NCI-H446 (cell line): ENCODE measurements at places on chromosomes 13 and 19.

DNA sequence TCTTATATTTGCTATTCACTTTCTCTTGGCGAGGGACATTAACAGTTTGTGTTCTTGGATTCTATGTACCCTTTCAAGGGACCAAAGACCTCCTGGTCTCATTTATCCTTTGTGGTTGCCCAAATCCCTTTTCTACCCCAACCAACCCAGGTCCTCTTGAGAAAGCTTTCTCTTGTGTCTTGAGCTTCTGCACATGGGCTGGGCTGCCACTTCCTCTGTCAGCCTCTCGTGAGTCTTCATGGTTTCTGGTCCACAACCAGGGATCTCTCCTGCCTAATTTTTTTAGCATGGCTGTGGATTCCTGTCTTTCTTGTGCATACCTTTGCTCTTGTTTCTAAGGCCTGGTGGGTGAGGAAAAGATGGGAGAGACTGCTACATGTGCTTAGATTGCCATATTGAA lies 14.9 kb downstream of the TIMM13 start:
- no peak for DNase-seq

DNA sequence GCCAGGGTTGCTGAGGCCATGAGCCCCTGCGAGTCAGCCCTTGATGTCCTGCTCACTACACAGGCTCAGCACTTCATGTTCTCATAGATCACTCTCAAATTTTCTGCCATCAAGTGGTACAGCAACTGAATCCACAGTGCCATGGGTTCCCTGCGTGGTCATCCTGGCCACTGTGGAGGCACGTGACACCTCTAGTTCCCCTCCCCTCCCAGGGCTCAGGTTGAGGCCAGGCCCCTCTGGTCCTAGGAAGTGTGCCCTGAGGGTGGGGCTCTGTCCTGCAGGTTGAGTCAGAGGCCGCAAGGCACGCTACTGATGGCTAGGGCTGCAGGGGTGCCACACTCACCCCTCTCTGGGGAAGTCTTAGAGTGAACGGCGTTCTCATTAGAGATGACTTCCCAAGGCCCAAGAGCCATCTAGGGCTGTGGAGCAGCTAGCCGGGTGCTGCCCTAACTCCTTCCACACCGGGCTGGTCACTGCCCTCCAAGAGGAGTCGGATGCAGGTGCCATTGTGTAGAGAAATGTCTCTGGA lies 39.8 kb upstream of the TPM4 start:
- DNase-seq: no peak

DNA sequence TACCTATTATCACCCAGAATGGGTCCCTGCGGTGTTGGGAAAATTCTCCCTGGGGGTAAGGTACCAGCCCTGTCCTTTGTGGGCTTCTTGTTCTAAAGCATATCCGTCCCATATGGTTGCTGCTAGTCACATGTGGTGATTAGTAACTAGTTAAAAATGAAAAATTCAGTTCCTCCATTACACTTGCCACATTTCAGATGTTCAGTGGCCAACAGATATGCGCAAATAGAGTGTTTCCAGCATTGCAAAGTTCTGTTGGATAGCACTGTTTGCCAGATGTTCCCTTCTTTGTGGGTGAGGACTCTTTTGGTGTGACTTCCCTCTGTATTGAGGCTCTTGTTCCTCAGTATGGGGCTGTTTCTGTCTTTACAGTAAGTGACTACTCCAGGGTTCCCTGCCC lies 3.8 kb downstream of the CNOT3 start:
- no peak for DNase-seq

DNA sequence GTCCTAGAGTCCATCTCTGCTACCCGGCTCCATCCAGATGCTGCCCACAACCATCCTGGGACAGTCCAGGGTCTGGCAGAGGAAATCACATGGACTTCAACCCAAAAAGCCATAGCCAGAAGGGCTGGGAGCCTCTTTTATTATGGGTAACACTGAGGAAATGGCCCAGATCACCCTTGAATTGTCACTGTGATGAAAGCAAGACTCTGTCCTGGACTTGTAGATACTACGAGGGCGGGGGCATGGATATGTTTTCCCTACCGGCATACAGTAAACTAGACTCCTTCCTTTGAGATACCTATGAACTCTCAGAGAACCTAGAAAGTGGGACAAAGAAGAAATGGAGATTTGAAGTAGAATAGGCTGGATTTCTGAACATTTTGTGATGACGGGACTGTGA lies 110.3 kb downstream of the LACC1 start:
- no peak for DNase-seq

DNA sequence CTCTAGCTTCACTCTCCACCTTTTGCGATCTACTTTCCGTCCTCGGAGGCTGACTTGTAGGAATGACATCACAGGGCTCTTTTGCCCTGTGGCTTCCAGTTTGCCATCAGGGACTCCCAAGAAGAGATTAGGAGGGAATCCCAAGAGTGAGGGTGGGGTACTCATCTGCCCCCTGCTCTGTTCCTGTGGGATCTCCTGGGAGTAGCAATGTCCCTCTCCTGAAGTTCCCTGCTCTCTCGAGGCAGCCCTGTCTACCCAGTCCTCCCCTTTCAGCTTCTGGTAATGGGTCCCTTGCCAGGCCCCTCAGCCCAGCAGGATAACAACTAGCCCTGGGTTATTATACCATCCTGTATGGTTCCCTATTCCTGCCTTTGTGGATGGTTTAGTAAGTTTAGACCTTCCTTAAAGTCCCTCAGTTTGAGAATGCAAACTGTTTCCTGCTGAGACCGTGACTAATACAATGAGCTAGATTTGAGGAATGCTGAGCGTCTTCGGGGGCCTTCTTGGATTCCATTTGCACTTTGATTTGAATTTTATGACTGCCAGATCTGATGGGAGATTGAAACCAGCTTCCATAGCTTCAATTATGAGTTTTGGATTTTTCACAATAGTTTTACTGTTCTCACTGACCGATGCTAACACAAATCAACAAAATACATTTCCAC lies 73.7 kb upstream of the IPO5 start:
- DNase-seq: no peak
